Amniotic stem cell (primary cell): ENCODE measurements at places on chromosomes 16 and 17.

DNA sequence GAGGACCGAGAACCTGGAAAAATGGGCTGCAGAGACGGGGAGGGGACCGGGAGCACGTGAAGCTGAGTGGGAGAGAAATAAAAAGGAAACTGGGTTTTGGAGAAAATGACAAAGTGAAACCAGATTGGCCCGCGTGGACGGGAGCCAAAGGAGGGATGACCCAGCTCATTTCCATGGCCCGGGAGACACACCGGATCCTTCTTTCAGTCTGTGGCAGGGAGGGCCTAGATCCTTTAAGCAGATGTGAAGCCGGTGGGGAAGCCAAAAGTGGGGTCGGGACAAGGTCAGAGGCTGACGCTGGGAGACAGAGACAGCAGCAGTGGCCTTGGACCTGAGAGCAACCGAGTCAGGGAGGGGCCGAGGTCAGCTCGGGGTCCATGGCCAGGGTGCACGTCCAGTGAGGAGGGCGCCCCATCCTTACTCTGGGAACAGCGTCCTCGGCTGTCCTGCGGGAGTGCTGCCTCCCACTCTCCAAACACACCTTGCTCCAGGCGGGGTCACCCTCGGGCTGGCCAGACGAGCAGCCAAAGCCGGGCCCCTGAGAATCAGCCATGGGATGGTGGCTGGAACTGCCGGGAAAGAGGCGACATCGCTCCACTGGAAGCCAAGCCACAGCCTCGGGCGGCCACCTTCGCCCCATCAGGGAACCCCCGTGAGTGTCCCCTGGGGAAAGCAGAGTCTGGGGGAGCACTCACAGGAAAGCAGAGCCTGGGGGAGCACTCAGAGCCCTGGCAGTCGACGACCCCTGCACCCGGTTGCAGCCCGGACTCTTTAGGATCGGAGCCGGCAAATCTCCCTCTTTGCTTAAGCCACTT, 17.3 kb downstream of the CA5A start:
- DNase-seq, result no peak

GRCh38 chr17:40720899-40721298, 17.3 kb upstream of the KRT24 start:
- no peak for DNase-seq

- no peak for DNase-seq
These were observed 3.5 kb downstream of the CNTNAP1 start for GRCh38 chr17:42685831-42686230.

DNA sequence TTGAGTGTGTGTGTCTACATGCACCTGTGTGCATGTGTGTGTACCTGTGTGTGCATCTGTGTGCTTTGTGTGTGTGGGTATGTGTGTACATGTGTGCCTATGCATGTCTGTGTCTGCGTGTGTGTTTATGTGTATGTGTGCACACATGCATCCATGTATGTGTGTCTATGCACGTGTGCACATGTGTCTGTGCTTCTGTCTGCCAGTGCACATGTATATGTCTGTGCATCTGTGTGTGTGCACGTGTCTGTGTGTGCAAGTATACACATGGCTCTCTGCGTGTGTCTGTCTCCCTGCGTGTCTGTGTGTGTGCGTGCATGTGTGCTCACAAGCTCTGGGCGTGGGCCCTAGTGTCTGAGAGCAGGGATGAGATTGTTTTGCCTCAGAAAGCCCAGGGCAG, 85.3 kb upstream of the SEC14L1 start:
- DNase-seq, result no peak

DNA sequence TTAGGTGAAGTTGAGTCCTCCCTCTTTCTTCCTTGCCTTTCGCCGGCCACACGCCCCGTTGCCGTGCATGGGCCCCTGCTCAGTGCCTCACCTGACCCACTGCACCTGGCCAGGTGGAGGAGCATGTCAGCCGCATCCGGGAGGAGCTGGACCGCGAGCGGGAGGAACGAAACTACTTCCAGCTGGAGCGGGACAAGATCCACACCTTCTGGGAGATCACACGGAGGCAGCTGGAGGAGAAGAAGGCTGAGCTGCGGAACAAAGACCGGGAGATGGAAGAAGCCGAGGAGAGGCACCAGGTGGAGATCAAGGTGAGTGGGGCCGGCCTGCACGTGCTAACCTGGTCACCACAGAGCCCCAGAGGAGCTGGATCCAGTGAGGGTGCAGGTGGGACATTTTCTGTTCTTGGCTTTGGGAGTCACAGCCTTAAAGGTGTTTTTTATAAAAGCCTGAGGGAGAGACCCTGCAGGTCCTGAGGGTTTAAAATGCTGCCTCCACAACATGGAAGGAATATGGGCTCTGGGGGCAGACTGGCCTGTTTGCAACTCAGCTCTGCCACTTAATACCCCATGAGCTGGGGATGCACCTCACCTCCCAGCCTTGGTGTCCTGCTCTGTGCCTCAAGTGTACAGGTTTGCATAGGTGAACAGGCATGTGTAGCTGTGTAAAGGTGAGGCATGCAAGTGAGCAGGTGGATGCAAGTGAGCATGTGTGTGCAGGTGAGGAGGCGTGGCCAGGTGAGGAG, 12.1 kb upstream of the DBNDD1 start:
- no peak for DNase-seq

DNA sequence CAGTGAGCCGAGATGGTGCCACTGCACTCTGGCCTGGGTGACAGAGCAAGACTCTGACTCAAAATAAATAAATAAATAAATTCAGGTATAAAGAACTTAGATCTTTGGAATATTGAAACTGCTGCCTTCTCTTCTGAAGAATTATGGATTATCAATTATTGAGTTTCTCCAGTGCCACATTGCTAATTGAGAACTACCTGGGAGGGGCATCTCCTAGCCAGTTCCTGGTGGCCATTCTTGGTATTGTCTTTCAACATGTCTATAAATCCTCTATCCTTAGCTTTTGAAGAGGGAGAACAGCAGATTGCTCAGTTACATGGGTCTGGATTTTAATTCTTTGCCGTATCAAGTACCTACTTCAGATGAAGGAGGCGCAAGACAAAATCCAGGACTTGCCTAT, 29.2 kb downstream of the CALCOCO2 start:
- no peak for DNase-seq

DNA sequence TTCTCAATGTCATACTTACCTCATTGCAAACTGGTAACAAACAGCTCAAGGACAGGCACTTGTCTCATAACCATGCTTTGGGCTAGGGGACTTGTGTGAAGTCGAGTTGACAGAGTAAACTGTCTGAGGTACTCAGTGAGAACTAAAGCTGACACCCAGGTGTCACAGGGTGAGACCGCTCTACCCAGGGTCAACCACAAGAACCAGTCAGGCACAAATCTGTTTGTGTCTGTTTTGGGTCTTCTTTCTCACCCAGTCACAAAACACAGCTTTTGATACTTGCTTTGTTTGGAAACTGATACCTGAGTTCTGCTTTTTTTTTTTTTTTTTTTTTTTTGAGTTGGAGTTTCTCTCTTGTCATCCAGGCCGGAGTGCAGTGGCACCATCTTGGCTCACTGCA, 161.1 kb downstream of the STX8 start:
- DNase-seq, result no peak

DNA sequence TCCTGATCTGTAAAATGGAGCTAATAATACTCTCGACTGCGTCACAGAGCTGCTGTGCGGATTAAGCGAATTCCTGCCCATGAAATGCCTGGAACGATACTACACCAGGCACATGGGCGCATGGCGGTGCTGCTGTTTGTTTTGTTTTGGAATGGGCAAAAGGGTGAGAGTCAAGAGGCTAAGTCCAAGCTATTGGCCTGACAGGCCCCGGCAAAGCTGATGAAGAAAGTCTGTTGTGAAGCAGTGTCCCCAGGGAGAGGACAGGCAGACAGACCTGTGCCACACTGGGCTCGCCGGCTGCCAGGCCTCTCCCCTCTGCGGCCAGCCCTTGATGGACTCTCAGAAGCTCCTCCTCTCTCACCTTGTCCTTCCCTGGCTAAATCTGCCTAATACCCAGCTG, 31.3 kb upstream of the RASD1 start:
- no peak for DNase-seq

GRCh38 chr16:89993377-89993776, 25.9 kb downstream of the DBNDD1 start:
- DNase-seq, result no peak

GRCh38 chr17:57810721-57811637, 38.9 kb downstream of the MRPS23 start:
- no peak for DNase-seq

DNA sequence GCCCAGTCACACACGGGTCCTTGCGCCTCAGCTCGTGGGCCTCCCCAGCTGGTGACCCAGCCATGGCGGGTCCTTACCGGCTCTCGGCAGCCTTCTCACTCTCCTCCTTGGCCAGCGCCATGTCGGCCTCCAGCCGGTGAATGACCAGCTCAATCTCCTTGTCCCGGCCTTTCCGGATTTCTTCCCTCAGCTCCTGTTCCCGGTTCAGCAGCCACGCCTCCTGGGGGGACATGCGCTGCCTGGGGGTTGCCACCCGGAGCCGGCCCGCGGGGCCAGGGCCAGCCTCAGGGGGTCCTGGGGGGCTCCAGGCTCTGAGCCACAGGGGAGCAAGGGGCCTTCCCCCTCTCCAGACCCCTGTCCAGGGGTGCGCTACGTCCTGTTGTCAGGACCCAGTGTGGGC, 25.1 kb upstream of the AATK start:
- DNase-seq, result no peak

GRCh38 chr17:63837962-63838600, 4.4 kb downstream of the SMARCD2 start:
- DNase-seq, result no peak

DNA sequence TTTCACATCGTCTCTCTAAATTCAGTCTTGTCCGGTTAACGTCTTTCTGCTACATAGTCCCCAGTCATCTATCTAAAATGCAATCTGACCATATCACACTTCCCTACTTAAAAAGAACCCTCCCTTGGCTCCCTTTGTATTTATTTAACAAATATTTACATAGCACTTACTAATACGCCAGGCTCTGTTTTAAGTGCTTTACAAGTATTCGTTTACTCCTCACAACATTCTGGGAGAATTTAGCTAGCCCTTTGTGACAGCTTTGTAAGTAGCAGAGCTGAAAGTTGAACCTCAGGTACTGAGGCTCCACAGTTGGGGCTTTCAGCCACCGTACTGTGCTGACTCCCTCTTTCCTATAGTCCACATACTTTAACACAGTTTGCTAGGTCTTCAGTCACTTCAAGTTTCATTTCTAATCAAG, 9.2 kb downstream of the PAFAH1B1 start:
- no peak for DNase-seq

DNA sequence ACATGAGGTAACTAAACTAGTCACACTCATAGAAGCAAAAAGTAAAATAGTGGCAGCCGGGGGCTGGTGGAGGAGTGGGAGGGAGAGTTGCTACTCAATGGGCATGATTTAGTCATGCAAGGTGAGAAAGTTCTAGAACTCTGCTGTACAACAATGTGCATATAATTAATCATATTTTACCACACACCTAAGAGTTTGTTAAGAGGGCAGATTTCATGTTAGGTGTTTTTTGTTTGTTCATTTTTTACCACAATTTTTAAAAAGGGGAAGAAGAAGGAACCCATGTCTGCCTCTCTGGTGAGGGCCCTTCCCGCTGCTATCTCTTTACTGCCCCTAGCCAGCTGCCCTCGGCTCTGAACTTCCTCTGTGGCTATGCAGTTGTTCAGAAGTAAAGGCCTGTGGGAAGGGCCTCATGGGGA, 11.2 kb downstream of the CD300LB start:
- DNase-seq, result no peak

DNA sequence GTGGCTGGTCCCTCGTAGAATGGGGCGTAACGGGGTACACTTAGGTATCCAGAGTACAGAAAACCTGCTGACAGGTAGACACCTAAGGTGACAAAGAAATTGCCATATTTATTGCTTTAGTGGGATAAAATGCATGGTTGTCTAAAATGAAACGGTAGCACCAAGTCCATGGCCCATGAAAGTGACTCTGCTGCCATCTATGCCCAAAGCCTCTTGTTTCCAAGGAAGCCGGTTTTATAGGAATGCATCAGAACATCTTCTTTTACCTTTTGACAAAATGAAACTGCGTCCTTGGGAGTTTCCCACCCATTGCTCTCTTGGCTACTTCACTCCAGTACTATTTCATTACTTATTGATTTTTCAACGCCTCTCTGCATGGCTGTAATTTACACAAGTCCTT, 151.3 kb upstream of the ZFHX3 start:
- no peak for DNase-seq

DNA sequence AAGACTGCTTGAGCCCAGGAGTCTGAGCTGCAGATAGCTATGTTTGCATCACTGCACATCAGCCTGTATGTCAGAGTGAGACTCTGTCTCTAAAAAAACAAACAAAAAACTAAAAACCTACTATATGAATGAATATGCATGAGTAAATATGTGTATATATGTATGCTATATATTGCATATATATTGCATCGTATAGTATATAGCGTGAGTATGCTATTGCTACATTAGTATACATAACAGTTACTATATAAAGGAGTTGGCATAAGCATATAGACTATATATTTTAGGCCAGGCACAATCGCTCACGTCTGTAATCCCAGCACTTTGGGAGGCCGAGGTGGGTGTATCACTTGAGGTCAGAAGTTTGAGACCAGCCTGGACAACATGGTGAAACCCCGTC, 16.1 kb downstream of the DDX42 start:
- no peak for DNase-seq

DNA sequence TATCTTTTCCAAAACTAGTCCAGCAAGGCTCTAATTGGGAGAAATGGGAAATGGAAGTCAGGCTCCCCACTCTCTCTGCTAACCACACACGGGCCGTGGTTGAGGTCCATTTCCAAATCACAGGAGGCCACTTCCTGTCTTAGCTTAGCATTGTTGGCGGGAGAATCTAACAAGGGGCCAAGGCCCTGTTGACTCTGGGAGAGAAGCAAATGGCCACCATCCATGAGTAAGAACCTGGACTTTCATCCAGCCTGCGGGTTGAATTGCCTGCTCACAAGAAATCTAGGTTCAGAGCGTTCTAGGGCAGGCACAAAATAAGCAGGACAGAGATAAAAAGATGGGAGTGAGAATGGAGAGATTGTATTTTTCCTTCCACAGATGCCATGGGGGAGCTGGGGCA, 5.7 kb downstream of the FAM20A start:
- no peak for DNase-seq

DNA sequence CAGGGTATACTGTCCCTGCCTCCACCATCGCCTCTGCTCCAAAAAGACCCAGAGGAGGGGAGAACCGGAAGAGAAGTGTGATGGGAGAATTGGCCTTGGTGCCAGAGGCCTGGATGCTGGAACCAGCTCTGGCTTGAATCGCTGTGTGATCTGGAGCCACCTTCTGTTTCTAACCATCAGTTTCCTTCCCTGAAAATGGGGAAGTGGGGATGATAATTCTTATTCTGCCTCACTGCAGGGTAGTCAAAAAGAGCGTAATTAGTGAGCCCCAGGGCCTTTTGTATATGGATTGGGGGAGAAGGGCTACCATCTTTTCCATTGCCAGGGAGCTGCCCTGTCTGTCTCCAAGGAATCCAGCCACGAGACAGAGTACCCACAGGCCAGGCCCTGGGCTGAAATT, 52.2 kb downstream of the CCT6B start:
- DNase-seq, result no peak

- DNase-seq, result no peak
These were observed 985.0 kb upstream of the GOT2 start for GRCh38 chr16:59719121-59719520.

GRCh38 chr16:1487395-1488053, 1.2 kb downstream of the PTX4 start:
- DNase-seq, result no peak

- no peak for DNase-seq
These were observed 16.8 kb upstream of the EMP2 start for GRCh38 chr16:10597187-10597601.
